ENCODE measurements at places on chromosomes 2 and 18. TPM values are rescaled to one million over a fixed set of nuclear protein-coding genes. Genes with fewer than 3 reads are reported as not detected.

The BMP10 gene
- total RNA-seq, result not detected

The ASB18 gene
- not detected for total RNA-seq

The EGR4 gene
- total RNA-seq, result not detected

The LCT gene
- total RNA-seq, result under 0.01 TPM

The PPP1R1C gene
- 0.32 TPM for total RNA-seq

The PROKR1 gene
- total RNA-seq, result not detected

The SEMA4F gene
- total RNA-seq, result 5.6 TPM

DNA sequence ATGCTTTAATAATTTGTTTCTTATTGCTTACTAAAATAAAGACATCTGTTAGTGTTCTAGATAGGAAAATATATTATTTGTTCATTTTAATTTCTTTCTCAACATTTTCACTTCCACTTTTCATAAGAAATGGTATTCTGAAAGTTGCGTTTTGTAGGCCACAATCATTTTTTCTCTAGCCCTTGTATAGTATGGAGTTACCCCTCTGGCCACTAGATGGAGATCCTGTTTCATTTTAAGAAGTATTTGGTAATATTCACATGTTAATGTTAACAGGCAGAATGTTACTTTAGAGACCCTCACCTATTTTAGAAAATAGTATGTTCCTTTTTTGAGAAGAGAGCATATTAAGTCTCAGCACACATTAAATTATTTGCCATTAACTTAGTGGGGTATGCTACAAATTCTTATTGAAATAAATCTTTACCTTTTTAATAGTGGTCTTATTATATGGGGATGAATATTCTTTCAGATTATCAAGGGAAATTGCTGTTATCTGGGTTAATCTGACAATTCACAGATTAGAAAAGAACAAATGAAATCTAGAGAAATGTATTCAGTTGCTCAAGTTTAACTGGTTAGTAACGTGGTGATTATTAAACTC lies 73.9 kb upstream of the TTC27 start:
- peak; percentile 68 for DNase-seq

GRCh38 chr2:172373766-172374165 lies 53.6 kb upstream of the ITGA6 start:
- peak; percentile 61 for DNase-seq

DNA sequence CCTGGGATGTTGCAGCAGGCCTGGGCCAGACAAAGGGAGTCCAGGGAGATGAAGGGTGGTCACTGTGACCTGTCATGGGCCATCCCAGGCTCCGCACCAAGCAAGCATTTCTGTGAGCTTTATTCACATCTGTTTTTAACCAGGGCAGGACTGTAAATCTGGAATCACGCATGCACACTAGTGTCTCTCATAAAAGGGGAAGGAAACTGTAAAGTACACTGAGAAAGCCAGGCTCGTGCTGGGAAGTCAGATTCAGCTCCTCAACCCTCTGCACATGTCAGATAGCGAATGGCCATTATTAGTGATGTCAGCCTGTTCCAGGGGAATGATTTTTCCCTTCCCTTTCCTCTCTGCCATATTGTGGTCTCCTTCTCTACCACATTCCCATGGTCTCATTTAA lies 818.6 kb upstream of the RAB6C start:
- DNase-seq, result no peak

- DNase-seq, result peak; percentile 57
These were observed 48.9 kb upstream of the AAK1 start for GRCh38 chr2:69692424-69692823.

DNA sequence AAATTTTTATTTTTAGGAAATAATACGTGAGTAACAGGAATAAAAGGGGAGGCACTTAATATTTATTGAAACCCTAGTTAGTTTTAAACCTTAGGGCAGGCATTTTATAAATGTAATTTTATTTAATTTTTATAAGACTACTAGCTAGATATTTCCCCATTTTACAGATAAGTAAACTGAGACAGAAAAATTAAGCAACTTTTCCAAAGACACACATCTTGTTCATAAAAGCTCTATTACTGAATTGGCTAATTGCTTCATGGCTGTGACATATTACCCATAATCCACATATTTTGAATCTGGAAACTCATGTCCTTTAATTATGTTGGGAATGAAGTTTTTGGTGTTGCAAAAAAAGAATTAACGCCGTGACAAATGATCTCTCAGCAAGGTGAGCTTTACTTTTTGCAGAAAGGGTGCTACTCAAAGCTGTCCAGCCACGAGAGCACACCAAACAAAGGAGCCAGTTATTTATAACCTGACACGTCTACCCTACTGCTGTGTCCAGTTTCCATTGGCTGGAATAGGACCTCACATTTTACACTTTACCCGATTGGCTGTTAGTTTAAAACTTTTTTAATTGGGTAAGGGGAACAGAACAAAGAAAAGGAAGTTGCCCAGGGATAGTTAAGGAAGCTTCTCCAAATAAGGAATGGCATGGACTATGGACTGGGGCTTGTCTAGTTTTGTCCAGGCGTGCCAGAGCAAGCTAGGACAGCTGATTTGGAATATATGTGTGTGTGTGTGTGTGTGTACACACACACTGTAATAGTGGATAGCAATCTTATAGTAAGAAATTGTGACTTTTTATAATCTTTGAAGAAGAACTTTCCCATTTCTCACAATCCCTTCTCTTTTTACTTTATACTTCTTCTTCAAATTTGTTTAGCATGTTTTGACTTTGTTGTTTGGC lies 54.2 kb downstream of the COMMD1 start:
- DNase-seq, result no peak

- DNase-seq, result no peak
These were observed 134.6 kb upstream of the RAB12 start for GRCh38 chr18:8474661-8475060.

GRCh38 chr2:236636714-236637470 lies 67.3 kb downstream of the ACKR3 start:
- DNase-seq, result no peak

DNA sequence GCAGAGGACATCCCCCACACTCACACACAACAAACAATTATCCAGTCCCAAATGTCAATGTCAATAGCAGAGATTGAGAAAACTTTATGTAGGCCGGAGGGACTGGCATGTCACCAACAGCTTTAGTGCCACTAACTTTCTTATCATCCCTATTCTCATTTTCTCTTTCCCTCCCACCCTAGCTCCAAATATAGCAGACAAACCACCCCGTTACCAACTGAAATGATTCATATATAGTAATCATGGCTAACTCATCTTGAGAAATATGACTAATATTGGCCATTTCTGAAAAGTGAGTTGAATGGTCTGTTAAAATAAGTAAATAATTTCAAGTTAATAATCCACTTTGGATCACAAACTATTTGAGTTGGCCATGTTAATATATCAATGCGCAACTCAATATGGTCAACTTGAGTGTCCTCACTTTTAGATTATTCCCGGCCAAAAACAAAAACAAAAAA lies 242.1 kb upstream of the RND3 start:
- no peak for DNase-seq

GRCh38 chr18:74446178-74446577 lies 10.9 kb downstream of the DIPK1C start:
- no peak for DNase-seq

DNA sequence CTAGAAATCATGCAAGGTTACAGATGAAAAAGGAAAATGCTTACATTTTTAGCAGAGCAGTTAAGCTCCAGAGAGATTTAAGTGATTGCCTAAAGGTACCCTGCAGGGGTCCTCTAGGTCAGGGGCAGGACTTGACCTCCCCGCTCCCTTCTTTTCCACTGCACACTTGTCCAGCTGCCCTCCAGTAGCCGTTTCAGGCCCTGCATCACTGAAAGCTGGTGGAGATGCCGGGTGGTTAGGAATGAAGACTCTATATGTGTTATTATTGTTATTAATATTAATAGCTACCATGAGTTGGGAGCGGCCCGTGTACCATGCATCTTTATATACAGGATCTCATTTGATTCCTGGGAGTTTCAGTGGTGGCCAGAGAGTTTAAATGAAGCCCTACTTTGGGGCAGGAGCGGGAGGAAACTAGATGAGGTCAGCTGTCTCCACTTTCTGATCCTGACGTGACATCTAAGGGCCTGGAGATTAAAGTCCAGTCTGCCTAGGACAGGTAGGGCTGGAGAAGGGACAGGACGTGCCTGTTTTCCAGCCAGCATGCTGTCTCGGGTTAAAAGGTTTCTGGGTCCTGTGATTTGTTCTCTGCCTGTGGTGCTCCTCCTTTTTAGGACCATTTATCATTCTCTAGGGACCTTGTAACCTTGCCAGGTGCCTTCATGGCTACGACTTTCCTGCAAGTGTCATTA lies 2.1 kb downstream of the TMEM37 start:
- DNase-seq, result no peak

GRCh38 chr2:9002637-9003365 lies 683 bp downstream of the MBOAT2 start:
- peak; percentile 36 for DNase-seq

DNA sequence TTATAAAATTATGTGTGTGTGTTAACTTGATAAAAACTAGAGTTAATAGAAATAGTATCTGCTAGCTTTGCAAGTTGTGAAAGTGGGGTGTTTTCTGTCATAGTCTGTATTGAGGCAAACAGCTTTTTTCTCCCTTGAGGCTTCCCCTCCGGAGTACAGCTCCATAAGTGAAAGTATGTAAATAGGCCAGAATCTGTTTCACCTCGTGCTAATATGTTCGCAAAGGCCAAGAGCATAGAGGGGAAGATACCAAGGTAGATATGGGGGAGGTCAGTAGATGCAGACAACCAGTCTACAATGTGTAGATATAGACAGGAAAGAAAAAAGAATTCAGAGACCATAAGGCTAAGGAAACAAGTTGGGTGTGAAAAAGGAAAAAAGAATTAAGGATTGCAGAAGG lies 72.9 kb downstream of the PTRHD1 start:
- DNase-seq, result no peak

GRCh38 chr2:11628675-11629074 lies 41.3 kb downstream of the NTSR2 start:
- no peak for DNase-seq

DNA sequence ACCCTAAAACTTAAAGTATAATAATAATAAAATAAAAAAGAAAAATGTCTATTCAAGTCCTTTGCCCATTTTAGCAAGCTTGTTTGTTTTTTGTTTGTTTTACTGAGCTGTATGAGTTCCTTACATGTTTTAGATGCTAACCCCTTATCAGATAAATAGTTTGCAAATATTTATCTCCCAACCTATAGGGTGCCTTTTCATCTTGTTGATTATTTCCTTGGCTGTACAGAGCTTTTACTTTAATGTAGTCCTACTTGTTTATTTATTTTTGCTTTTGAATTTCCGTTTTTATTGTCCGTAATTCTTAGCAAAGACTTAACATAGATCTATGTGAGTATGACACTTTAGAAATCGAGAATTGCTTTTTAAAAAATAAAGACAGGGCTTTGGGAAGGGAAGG lies 17.8 kb downstream of the PXDN start:
- no peak for DNase-seq

DNA sequence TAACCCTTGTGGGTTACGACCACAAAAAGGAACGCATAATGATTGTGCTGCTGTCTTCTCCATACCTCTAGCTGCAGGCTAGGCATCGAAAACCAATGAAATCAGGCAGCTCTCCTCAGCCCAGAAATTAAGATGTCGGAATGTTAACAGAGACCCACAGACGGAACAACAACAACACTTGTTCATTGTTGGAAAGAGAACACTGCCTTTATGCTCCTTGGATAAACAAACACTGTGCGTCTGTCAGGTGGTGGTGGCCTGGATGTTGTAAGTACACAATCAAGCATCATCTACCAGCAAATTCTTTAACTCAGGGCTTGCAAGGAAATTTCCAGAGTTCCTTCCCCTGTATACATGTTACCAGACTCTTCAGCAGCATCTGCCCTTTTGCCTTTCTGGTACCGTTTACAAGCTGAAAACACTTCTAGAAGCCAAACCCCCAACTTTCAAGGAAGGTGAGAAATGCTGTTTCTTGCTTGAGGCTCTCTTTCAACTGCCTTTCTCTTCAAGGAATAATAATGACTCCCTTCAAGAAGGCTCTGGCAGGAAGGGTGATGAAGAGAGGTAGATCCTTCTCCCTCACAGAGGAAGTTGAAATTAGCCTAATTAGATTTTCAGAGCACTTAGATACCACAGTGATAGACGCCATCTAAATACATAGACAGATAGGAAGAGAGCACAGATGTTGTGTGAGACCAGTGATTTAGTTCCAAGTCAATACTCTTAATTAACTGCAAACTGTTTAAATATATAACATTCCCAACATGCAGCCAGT lies 332.7 kb downstream of the ZNF521 start:
- DNase-seq, result no peak

GRCh38 chr2:65922794-65923193 lies 490.4 kb upstream of the SPRED2 start:
- DNase-seq, result no peak

DNA sequence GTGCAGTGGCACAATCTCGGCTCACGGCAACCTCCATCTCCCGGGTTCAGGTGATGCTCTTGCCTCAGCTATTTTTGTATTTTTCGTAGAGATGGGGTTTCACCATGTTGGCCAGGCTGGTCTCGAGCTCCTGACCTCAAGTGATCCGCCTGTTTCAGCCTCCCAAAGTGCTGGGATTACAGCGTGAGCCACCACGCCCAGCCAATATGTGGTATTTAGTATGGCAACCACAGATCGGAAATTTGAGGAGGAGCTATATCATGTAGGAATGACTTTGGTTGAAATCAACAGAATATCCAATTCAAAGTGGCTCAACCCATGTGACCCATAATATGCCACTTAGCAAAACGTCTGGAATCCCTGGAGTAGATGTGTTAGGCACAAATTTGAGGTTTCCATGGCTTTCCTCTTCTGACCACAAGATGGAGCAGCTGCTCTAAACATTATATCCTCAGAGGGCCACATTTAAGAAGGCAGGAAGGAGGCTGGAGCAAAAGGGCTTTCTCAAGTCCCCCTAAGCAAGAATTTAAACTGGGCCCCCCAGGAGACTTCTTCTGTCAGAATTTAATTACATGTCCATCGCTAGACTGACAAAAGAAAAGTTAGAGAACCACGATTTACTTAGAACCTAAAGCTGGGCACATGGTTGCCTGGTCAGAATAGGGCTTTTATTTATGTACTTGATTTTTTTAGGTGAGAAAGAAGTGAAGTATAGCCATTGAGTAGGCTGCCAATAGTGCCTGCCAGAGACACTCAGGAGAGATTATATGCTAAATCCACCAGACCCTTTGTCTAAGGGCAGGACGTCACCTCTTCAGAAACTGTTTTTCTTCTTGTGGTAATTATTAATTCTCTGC lies 49.6 kb upstream of the ITSN2 start:
- peak; percentile 72 for DNase-seq

- no peak for DNase-seq
These were observed 6.7 kb downstream of the SLC66A2 start for GRCh38 chr18:79944746-79945117.

DNA sequence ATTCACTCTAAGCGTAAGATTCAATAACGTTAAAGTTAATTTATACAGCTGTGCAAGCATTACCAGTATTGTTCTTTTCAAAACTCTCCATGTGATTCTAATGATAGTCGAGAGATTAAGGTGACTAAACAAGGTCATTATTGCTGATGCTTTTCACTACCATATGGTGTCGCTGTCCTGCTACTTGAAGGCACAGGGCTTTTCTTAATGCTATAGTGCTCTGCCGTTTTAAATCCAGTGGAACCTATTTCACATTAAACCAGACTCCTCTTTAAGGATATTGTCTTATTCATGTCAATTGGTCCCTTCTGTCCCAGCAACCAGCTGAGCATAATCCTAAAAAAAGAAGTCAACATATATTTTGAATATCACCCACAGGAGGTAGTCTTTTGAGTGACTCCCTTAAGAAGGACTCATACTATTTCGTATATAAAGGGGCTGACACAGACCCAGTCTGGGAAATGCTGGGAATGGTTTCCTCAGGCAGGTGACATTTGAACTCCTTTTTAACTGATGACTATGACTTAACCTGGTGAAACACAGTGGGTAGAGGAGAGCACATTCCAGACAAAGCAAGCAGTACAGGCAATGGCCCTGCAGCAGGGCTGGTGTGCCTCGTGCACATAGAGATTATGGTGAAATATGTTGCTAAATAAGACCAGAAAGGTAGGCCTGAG lies 53.9 kb upstream of the CYTIP start:
- peak; percentile 39 for DNase-seq
